ENCODE measurements at places on chromosomes 3 and 15.

GRCh38 chr15:80736560-80736959 lies 41.5 kb downstream of the ABHD17C start:
- H3K4me3 ChIP-seq, result no peak overlapping the region
- H3K27me3 ChIP-seq, result no peaks in the 10 kb centered on the region
- no peak overlapping the region for H3K27ac ChIP-seq

DNA sequence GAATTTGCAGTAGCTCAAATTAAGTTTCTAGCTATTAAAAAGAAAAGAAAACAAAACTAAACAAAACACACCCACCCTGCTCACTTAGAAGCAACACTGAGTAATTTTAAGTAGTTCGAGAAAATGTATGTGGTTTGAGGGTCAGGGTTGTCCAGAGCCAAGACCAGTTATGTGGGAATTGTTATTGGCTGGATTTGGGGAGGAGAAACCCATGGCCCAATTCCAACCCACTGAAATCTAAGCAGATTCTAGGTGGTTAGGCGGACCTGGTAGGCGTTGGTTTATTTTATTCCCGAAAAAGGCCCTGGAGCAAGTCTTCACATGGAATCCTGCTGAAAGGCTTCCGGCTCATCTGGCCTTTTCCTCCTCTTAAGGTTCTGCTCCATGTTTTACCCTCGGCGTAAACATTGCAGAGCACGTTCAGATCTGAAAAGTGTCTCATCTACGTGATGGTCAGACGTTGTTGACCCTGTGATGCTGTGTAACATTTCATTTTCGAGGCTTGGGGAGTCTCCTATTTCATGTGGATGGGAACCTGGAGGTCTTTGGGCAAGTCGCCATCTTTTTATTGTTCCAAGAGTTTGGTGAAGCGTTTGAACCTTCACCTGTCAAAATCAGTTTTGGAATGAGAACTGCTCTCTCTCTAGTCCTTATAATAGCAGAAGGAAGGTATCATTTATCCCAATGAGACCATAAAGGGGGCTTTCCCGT lies 64.0 kb downstream of the FLNB start:
- H3K4me3 ChIP-seq, result no peak overlapping the region
- peaks cover 34% of the 10 kb centered on the region for H3K4me1 ChIP-seq
- H3K36me3 ChIP-seq, result no peaks in the 10 kb centered on the region

GRCh38 chr3:48034000-48034516 lies 17.8 kb upstream of the MAP4 start:
- H3K27ac ChIP-seq, result peak overlapping the region; percentile 67
- H3K27me3 ChIP-seq, result no peaks in the 10 kb centered on the region
- H3K4me1 ChIP-seq, result peaks cover 33% of the 10 kb centered on the region

GRCh38 chr15:60695713-60696522 lies 217.0 kb upstream of the ICE2 start:
- H3K27ac ChIP-seq, result no peak overlapping the region
- peak; percentile 67 for ATAC-seq
- peaks cover 14% of the 10 kb centered on the region for H3K4me1 ChIP-seq
- no peak overlapping the region for H3K4me3 ChIP-seq

- no peaks in the 10 kb centered on the region for H3K27me3 ChIP-seq
- peaks cover 41% of the 10 kb centered on the region for H3K4me1 ChIP-seq
- peak overlapping the region; percentile 3 for H3K27ac ChIP-seq
- ATAC-seq, result peak; percentile 40
- H3K4me3 ChIP-seq, result no peak overlapping the region
Measured at GRCh38 chr15:32866454-32867312, 148.9 kb downstream of the GREM1 start.

DNA sequence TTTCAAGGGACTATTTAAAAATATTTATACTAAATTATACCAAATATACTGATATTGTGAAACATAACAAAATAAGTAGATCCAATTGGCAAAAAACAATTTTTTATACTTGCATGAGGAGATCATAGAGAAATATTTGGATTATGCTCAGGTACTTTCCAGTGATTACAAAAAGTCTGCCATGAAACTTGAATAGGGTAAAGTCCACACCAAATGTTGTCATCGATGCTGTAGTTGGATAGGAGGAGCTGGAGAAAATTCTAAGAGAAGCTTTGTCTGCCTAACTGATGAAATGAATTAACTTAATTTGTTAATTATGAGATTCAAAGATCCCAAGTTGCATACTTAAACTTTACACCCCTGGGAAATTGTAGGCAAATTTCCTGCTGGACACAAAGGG lies 93.3 kb downstream of the SI start:
- no peak overlapping the region for H3K27ac ChIP-seq
- no peak overlapping the region for H3K4me3 ChIP-seq
- H3K27me3 ChIP-seq, result no peaks in the 10 kb centered on the region

All from stimulated activated memory B cell treated with anti-CD40 and anti-IgM and Interleukin-4, amounts not matched to agents 10 μg/mL and 1 μg/mL and 100 μg/mL, for 72 hours (primary cell).